Fibroblast of the aortic adventitia (primary cell): ENCODE measurements at places on chromosomes 3 and 15. TPM values are rescaled to one million over a fixed set of nuclear protein-coding genes. Genes with fewer than 3 reads are reported as not detected.

GOLGA6L7 gene
- not detected in 2 replicates for total RNA-seq

ARMC8 gene
- total RNA-seq, result 44.0 and 49.8 TPM in 2 replicates

GPR156 gene
- total RNA-seq, result 0.90 and 4.0 TPM in 2 replicates

SPPL2A gene
- total RNA-seq, result 51.9 and 128 TPM in 2 replicates
